ENCODE measurements at places on chromosomes 11 and 22. TPM values are rescaled to one million over a fixed set of nuclear protein-coding genes. Genes with fewer than 3 reads are reported as not detected.

- DNase-seq: peak; percentile 51
These were observed 19.5 kb upstream of the SPON1 start for GRCh38 chr11:13942971-13943381.

DNA sequence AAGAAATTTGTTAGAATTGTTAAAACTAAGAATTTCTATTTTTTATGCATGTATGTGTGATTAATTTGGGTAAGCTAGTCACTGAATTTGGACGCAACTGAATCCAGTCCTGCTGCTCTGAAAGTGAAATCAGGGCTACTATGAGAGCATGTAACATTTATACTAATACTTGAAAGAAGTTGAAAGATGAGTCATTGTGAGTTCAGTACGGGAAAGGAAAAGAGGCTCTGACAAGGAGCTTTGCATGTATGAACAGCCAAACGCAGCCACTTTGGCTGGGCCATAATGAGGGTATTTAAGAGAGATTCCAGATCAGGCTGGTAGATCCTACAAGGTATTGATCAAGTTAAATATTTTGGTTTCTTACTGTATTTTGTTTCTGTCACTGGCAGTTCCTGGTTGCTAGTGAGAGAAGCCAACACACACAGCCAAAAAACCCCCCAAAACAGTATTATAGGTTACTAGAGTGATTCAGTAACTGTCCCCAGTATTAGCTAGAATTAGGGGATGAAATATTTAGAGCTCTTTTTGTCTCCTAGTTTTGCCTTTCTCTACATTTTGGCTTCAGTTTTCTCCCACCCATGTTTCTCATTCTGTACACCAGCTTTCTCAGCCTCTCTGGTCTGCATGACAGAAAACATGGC lies 14.1 kb downstream of the AASDHPPT start:
- peak; percentile 10 for DNase-seq

DNA sequence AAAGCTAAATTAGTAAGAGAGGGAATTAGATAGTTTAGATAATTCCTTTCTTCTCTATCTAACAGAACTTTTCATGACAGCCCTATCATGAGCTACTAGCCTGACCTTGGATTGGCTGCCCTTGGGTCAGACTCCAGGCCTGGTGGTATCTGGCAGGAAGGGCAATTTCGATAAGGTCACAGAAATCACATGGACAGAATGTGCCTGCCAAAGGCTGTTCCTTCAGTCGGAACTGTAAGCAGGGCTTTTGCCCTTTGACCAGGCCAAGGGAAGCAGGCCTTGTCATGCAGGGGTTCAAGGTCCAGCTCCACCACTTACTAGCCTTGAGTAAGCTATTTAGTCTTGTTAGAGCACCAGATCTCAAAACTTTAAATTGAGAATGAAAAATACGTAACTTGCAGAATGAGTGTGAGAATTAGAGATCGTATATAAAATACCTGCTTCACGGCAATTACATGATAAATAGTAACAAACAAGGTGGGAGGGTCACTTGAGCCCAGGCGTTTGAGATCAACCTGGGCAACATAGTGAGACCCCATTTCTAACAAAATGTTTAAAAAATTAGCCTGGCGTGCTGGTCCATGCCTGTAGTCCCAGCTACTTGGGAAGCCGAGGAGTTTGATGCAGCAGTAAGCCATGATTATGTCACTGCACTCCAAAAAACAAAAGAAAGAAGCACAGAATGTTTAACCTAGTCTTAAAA lies 60.8 kb upstream of the SC5D start:
- DNase-seq: no peak

- no peak for DNase-seq
These were observed 4.9 kb downstream of the GLYAT start for GRCh38 chr11:58726737-58727414.

DNA sequence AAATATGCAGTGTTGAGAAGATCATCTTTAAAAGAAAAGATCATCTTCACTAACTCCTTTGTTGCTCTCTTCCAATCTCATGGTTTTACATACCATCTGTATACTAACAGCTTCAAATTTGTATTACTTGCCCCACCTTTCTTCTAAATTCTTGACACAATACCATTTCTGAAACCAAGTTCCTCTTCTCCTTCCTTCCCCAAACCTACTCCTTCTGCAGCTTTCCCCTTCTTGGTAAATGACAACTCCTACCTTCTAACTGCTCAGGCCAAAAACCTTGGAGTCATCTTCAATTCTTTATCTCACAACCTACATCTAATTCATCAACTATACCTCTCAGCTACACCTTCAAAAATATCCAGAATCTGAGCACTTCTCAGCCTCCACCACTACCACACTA lies 9.3 kb downstream of the PRCP start:
- DNase-seq: no peak

GRCh38 chr22:42313804-42314581 lies 43.5 kb upstream of the TCF20 start:
- DNase-seq: no peak

- no peak for DNase-seq
These were observed 2.3 kb downstream of the CTTN start for GRCh38 chr11:70400643-70401042.

- DNase-seq: no peak
These were observed 14.5 kb upstream of the POGLUT3 start for GRCh38 chr11:108512708-108513107.

Gene GAL3ST1
- not detected for total RNA-seq

DNA sequence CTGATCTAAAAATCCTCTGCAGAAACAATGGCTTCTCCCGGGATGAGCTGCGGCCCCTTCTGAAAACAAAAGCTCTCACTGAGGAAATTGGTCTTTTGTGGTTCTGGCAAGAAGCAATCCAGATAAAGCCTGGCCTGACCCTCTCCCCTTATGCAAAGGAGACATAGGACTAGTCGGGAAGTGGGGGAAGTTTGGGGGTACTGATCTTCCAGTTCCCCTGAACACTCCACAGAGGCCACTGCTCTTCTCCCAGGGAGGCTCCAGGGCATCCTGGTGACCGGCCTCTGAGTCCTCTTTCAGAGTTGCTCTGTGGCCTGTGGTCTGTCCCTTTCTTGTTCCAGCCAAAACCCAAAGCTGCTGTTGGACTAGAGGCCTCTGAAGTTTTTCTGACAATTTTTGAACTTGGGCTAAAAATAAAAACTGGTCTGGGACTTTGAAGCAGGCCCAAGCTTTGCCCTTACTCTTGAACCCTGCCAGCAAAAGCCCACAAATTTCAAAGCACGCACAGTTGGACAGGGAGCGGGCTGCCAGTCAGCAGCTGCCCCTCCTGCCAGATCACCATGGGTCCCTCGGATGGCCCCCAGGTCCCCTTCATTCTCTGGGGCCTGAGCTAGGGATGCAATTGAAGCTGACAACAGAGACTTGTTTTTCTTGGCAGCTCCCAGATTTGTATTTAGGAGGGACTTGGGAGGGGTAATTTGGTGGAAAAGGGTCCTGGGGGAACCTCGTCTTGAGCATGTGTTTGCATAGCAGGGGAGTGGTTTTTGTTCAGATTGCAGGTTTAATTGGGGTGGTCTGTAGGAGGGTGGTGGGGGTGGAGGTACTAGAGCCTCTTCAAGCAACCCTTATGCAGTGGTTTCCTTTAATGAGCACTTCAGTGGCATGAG lies 381.6 kb upstream of the CADM1 start:
- DNase-seq: no peak

Gene DBX1
- not detected for total RNA-seq

DNA sequence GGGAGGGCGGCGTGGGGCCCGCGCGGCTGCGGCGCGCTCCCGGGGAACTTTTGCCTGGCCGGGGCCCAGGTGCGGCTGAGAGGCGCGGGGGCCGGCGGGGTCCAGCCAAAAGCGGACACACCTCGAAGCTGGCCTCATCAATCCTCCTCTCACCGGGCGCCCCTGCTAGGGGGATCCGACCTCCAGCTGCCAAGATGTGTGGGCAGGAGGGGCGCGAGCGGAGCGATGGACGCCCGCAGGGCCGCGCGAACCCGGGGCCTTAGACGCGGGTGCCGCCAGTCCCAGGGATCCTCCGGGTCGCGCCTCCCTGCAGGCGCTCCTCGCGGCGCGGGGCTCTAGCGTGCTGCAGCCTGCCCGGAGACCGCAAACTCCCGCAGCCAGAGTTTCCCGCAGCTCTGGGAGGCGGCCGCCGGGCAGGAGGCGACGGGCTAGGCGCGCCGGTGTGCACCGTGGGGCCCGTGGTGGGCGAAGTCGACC lies 785 bp downstream of the IGSF9B start:
- no peak for DNase-seq

Gene HPX
- 0.88 TPM for total RNA-seq

Gene OR5P2
- total RNA-seq: not detected

DNA sequence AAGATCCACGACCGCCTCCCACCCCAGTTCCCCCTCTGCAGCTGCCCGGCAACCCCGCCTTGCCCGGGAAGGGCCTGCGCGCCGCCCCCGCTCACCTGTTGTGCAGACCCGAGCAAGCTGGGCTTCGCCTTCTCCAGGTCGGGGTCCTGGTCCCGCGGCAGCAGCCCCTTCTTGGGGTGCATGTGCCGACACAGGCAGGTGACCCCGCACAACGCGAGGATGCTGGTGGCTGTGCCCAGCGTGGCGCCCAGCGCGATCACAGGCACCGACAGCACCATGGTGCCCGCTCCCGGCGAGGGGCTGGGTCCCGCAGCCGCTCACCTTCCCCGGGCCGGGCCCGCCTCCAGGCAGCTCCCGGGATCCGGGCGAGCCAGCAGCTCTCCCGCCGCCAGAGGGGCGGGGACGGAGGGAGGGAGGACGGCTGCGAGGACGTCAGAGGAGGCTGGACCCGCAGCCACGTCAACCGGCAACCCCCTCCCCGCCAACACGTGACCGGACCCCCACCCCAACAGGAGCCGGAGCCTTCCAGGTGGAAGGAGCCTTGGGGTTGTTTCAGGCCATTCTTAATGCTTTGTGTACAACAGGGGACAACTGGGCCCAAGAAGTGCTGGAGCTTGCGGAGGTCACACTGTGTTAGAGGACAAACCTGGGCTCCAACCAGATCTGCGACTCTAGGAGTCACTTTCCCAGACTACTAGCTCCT lies at the start of gene SYT13:
Gene SYT13, minus strand, starts transcription at position 412 of the 703 bp plus-strand sequence. Its CDS starts 134 bp downstream, at position 278.
- DNase-seq: no peak

GRCh38 chr11:117248341-117248740 lies 15.9 kb downstream of the RNF214 start:
- no peak for DNase-seq

Gene TYR
- total RNA-seq: not detected

Gene ESAM
- 0.11 TPM for total RNA-seq

DNA sequence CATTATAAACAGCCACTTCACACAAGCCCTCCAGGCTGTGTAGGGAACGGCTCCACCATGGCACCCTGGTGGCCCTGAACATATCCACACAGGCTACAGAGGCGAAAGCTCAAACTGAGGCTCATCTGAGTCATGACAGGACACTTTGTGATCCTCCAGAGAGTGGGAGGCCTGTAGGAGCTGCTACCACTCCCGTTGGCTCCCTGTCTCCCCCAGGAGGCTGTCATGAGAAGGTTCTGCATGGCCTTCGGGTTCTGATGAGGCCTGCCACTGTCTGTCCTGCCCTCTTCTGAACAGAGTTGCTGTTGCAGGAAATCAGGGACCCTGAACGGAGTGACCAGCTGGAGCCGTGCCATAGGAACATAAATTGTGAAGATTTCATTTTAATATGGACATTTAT lies 23.8 kb upstream of the ALDH3B2 start:
- DNase-seq: peak; percentile 25

Gene RTN4R
- 0.64 TPM for total RNA-seq

- DNase-seq: no peak
These were observed 556.2 kb downstream of the OPCML start for GRCh38 chr11:132976115-132976514.

DNA sequence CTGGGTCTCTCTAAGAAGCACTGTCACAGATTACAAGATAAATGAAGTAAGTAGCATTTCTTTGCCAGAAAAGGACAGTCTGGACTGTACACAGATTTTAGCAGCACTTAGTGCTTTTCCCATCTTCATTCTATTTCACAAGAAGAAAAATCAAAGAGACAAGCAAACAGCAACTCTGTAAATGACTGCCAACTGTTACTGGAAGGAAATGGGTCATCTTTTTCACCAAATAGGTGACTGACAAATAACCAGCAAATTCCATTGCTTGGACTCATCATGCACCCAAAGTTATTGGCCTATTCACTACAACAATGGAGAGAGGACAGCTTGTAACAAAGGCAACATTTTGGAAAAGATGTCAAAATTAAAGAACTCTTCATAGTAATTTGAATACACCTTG lies 28.9 kb upstream of the CARD18 start:
- peak; percentile 33 for DNase-seq

Gene SAA4
- not detected for total RNA-seq

DNA sequence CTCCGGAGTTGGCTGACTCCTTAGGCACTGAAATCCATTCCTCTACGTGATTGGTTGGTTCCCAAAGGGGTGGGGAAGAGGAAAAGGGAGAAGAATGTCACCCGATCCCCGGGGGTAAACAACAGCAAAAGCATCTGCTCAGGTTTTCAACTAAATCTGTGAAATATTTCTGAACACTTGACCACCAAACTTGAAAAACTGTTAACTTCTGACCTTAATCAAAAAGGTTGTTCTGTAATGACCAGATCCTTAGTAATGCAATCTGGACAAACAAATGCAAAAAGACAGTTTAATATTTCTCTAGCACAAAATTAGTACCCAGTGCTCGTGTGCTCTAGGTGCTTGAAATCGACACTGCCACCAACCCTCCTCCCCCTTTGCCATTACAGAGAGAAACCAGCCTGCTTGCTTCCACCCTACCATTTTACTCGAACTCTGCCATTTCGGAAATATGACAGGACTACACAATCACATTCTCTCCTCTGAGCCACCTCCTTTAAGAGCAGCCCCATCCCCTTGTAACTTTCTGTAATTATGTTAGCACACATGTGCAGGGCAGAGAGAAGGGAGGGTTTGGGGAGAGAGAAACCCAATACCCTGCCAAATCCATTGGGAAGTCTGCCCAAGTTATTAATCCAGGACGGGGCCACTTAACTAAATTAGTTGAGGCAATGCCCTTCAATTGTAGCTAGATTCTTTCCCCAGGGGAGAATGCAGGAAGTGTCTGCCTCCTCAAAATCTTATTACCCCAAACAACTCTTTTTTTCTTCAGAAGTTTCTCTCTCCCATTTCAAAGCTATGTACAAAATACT lies 113.8 kb downstream of the RBFOX2 start:
- peak; percentile 85 for DNase-seq

Gene OR10D3
- total RNA-seq: not detected

Gene FGF4
- not detected for total RNA-seq

Gene UPK3A
- total RNA-seq: not detected

- no peak for DNase-seq
These were observed 59.4 kb upstream of the CHRM4 start for GRCh38 chr11:46450846-46451477.

Gene AIFM3
- not detected for total RNA-seq

Gene GRAP2
- not detected for total RNA-seq

DNA sequence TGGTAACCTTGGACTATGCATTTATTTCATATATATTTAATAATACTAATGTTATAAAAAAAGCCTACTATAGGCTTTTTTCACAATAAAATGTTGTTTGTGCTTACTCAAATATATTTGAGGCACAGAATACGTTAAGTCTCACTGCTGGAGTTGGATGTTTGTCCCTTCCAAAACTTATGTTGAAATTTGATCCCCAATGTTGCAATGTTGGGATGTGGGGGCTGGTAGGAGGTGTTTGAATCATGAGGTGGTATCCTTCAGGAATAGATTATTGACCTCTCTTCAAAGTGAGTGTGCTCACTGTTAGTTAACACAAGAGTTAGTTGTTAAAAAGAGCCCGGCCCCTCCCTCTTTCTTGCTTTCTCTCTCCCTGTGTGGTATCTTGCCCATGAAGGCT lies 1295.9 kb downstream of the JRKL start:
- no peak for DNase-seq
